ENCODE measurements at places on chromosomes 4 and X.

DNA sequence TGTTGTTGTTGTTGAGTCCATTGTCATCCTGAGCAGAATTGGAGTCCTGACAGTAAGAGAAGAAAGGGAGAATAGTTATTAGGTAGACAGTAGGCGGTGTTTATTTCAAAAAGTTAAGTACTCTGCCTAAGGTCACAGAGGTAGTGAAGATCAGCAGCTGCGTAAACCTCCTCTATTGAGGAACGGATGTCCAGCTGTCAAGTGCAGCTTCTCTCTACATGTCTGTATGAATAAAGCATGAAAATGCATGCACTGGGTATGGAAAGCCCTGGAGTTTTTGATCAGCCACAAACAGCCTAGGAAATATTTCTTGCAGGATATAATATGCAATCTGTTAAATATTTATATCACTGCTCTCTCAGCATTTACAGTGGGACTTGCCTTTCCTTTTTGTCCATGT, 109.4 kb upstream of the CBLL2 start:
- no peak for ATAC-seq

DNA sequence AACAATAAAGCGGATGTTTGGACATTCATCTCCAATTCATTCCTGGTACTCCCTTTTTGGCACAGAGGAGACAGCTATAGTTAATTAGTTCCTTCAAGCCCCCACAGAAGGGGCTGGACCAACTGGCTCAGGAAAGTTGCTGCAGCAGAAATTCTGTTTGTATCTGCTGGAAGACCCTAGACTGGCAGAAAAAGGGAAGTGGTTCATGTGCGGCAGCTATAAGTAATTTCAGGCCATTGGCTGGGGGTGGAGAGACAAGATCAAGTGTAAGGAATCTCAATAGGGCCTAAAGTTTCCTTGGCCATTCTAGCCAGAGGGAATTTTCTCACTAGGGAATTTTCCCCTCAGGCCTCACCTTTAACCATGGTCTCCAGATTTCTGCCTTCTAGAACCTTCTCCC, 89.9 kb upstream of the DHX15 start:
- no peak for ATAC-seq

- ATAC-seq, result no peak
These were observed 298.9 kb upstream of the MAGEB16 start for GRCh38 chrX:35499071-35499862.

DNA sequence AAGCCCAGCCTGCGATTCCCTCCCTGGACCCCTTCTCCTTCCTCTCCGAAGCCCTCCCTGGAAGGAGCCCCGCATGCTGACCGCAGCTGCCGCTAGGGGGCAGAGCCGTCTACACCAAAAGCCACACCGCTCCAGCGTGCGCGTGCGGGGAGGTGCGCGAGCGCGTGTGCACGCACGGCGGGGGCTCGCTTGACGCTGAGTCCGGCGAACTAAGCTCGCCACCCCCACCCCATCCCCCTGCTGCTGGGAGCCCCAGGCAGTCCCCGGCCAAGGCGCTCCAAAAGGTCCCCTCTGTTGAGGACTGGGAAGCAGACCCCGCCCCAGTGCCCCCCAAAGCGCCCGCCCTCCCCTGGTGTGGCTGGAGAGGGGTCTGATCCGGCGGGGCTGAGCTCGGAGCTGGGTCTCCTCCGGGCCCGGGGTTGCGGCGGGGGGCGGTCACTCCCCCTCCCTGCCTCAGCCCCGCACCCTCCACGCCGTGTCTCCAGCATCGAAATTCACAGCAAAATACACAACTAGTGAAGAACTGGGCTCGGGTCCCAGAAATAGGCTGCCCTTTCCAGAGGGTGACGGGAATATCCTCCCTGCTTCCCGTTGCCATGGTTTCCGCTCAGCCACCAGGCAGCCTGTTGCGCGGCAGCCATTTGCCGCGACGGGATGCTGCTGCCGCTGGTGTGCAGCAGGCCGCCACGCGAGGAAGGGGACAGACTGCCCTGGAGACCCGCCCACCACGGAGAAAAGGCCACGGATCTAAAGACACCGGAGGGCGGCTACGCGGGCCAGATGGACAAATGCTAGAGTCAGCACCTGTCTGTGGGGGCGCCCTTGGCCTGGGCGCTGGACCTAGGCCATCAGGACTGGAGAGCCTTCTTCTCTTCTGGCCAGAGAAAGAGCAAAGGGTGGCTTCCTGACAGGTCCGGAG, 11.2 kb upstream of the CCNQ start:
- peak; percentile 96 for ATAC-seq

GRCh38 chr4:167713756-167714155, 378.6 kb upstream of the ANXA10 start:
- ATAC-seq, result no peak

DNA sequence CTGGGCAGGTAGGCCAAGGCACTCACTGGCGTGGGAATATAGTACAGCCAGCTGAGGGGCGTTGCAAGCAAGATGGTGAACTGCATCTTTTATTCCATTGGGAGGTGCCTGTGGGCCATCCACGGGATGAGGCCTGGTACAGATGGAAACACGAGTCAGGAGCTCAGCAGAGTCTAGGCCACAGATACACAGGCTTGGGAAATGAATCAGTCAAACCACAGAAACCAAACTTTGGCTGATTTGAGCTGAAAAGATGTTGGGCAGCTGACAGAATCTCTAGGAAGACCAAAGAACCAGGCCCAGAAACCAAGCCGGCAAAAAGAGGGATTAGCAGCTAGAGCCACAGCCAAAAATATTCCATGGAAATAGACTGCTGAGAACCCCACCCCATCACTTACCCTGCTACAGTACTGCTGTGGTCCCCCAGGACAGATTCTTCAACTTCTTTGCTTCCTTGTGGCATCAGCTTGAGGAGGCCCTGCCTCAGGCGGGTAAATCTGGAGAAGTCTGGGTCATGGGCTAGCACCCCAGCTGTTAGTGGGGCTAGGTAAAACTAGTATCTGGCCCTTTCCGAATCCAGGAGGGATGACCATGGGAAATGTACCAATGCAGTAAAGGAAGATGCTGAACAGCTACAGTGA, 75.4 kb downstream of the TMEM131L start:
- peak; percentile 76 for ATAC-seq

DNA sequence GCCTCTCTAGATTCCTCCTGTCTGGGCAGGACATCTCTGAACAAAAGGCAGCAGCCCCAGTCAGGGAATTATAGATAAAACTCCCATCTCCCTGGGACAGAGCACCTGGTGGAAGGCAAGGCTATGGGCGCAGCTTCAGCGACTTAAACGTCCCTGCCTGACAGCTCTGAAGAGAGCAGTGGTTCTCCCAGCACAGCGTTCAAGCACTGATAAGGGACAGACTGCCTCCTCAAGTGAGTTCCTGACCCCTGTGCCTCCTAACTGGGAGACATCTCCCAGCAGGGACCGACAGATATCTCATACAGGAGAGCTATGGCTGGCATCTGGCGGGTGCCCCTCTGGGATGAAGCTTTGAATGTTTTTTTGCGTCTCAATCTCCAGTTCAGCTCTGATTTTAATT, 262.2 kb downstream of the PARM1 start:
- no peak for ATAC-seq

- ATAC-seq, result peak; percentile 83
These were observed 6.3 kb upstream of the TBC1D25 start for GRCh38 chrX:48533165-48533564.

DNA sequence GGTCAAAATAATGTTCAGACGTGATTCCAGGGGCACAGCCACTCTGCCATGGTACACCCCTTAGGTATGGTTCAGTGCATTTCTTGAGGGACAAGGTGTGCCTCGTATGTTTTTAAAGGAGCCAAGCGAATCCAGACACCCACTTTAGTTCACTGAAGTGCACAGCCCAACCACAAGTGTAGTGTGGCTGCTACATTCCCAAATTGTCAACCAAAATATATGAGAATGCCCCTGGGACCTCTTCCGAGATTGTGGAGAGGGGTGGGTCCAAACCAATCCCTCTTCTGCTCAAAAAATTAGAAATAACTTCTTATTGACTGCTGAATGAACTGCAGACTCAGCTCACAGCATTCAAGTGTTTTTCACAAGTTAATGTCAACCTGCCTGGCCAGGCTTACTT, 7.4 kb upstream of the BRS3 start:
- ATAC-seq, result no peak

- no peak for ATAC-seq
These were observed 191.6 kb upstream of the LDB2 start for GRCh38 chr4:17090063-17090462.

- ATAC-seq, result peak; percentile 35
These were observed 133.2 kb upstream of the ADAMTS3 start for GRCh38 chr4:72701987-72702819.

DNA sequence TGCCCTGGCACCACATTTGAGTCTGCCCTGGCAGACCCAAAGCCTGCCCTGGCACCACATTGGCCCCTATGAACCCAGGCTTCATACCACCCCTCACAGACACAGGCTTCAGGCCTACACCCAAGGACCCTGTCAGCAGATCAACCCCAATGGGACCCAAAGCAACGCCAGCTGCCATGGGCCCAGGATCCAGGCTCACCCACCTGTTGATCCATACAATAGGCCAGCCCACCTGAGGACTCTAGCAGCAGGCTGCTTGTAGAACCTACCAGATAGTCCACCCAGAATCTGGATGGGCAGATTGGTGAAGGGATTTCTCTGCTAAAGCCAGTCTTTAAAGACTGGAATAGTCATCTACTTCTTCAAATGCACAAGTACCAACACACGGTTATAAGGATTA, 114.4 kb downstream of the LAS1L start:
- ATAC-seq, result no peak

DNA sequence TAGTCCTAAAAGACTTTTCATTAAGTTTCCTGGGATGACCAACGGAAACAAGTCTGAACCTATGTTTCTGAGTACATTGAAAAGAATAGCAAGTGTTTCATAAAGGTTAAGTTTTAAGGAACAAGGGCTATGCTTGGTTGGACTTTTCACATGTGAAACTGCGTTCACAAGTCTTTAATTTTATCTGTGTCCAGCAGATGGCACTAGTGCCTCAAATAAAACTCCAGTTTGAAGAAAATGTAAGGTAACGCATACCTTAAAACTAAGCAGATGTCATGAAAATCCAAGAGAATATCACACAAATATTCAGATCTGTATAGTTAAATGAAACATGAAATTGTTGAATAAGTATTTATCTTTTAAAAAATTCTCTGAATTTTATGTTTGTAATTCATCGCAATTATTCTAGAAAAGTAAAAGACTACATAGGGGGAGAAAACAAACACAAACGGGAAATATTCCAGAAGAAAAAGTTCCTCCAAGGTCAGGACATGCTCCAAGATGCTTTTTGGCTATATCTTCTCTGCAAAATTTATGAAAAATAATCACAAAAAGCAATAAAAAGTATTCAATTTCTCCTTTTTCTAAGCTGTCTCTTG, 89.6 kb upstream of the MAD2L1 start:
- no peak for ATAC-seq

DNA sequence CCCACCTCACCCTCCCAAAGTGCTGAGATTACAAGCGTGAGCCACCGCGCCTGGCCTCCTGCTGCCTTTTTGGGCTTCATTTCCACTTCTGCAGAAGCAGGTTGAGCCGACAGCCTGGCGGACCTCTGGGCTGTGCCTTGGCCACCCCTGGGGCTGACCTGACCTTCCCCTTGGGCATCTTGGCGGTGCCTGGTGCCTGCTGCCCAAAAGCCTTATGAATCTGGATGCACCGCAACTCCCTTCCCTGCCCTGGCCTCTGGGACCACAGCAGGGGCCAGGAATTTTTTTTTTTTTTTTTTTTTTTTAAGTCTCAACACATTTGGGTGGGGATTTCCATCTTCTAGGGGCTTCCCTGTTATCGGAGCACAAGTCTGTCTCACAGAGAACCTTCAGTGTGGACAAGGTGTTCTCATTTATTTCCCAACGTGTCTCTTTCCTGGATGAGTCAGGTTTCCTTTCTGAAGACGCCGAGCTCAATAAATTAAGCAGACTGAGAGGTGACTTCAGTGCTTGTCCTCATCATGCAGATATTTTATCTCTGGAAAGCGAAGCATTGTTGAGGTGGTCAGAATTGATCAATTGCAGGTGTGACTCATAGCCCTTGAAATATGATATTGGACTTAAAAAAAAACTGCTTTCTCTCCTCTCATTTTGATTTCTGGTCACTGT, 79.7 kb downstream of the SHROOM2 start:
- ATAC-seq, result no peak

DNA sequence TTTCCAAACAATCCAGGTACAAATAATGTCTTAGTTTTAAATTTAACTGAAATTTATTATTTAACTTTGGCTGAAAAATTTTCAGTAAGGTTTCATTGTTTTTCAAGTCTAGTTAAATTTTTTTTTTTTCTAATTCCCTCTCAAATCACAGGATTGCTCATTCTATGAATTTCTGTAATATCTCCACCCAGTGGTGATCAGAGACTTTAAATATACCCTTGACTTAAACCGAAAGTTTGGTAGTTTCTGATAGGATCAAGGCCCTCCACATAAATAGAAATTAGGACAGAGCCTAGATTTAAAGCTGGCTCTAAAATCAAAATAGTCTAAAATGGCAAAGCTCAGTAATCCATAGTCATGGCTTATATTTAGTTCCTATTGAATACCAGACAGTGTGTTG, 175.4 kb downstream of the TBCK start:
- ATAC-seq, result no peak

DNA sequence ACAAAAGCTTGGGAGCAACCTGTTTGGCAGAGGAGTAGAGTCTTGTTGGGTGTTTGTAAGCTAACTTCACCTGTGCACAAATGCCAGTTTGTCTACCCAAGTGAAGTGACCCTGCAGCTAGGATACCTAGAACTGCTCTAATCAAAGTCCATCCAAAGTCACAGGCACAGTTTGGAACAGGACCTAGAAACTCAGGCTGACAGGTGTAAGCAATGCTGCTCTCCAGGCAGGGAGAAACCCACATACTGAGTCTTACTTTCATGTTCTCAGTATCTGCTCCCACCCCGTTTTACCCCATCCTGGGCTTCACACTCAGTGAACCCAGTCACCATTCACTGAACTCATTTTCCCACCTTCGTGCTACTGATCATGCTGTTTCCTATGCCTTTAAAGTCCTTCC, 40.3 kb downstream of the MAML3 start:
- no peak for ATAC-seq

DNA sequence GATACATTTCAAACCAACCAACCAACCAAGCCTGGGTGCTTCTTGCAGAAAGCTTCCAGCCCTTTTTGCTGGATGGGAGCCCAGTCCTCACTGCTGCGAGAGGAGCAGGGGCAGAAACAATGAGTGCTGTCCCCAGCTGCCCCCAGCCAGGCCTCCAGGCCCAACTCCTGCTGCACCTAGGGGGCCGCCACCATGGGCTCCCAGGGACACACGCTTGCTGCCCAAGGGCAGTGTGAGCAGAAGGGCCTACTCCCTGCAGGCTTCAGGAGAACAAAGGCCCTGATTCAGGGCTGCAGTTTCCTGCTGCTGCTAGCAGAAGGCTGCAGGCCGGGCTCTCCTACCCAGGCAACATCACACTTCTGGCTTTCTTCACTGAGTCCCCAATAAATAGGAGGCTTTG, 37.7 kb upstream of the ENPP6 start:
- no peak for ATAC-seq

GRCh38 chrX:19017271-19017670, 33.4 kb upstream of the PHKA2 start:
- ATAC-seq, result no peak

GRCh38 chrX:21948897-21949578, 8.5 kb downstream of the SMS start:
- no peak for ATAC-seq

GRCh38 chr4:83890231-83890630, 354.3 kb downstream of the GPAT3 start:
- ATAC-seq, result no peak

- ATAC-seq, result no peak
These were observed 302.7 kb downstream of the KCTD8 start for GRCh38 chr4:44145868-44146267.

All from activated CD4-positive, CD25-positive, alpha-beta regulatory T cell treated with anti-CD3 and anti-CD28 coated beads, Interleukin-2, amount 50 U/mL, for 24 hours (primary cell).